Activated CD4-positive, alpha-beta T cell treated with anti-CD3 and anti-CD28 coated beads, Interleukin-10, Interleukin-2, amounts not matched to agents 100 ng/mL and 50 ng/mL, durations not matched to agents 16 hours and 8 hours (primary cell): ENCODE measurements at places on chromosomes 7 and 10.

DNA sequence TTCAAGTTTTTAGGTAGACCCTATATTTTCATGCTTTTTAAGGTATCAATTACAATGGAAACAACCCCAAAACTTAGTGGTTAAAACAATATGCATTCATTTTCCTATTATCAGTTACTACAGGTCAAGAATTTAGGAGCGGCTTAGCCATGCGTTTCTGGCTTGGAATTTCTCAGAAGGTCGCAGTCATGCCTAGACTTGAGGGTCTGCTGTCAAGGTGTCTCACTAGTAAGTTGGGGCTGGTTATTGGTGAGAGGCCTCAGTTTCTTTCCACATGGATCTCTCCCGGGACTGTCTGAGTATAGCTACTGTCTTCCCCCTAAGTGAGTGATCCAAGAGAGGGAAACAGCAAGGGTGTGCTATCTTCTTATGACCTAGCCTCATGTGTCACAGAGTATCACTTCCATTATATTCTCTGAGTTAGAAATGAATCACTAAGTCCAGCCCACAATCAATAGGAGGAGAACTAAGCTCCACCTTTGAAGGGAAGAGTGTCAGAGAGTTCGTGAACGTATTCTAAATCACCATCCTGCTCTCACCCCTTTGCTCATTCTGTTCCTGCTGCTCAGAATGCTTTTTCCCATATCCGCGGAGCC lies 80.5 kb downstream of the RTKN2 start:
- DNase-seq = peak; percentile 79

GRCh38 chr10:103110407-103110806 lies 82.7 kb downstream of the NT5C2 start:
- no peak for DNase-seq

- DNase-seq = no peak
Measured at GRCh38 chr10:31697271-31698180, 231.1 kb downstream of the ARHGAP12 start.

DNA sequence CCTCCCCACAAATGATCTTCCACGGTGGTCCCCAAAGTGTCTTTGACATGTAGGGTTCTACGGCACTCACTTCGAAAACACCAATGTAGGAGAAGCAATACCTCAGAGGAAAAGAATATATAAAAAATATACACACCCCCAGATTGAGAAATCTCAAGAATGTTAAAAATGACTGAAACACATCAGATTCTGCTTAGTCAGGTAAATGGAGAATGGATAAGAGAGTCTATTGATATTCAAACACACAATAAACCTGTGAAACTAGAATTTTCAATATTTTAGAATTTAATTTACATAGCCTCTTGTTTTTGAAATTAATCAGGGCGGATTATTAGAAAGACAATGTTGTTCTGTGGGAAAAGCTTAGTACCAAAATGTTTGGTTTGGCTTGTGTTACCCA lies 712.4 kb downstream of the GATA3 start:
- DNase-seq = no peak
